ENCODE measurements at places on chromosomes 4 and X.

- DNase-seq: no peak
These were observed 20.8 kb upstream of the HGFAC start for GRCh38 chr4:3420956-3421355.

DNA sequence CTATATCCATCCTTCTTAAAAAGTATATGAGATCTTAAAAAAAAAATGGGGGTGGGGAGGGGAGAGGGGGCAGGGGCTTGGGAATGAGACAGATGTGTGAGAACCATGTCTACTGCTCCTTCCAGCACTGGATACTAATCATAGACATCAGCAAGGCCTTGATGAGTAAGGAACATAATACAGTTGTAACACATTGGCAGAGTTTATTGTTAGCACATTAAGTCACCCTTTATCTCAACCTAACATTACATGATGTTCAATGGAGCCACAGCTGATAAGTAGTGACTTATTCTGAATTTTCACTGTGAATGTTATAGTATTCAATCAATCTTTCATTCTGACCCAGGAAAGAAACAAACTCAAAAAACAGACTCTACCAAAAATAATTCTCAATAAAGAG, 47.3 kb upstream of the KCNE5 start:
- no peak for DNase-seq

GRCh38 chr4:127015667-127016117, 617.1 kb upstream of the INTU start:
- no peak for DNase-seq

- DNase-seq: no peak
These were observed 172.9 kb upstream of the TTC29 start for GRCh38 chr4:147118528-147118927.

DNA sequence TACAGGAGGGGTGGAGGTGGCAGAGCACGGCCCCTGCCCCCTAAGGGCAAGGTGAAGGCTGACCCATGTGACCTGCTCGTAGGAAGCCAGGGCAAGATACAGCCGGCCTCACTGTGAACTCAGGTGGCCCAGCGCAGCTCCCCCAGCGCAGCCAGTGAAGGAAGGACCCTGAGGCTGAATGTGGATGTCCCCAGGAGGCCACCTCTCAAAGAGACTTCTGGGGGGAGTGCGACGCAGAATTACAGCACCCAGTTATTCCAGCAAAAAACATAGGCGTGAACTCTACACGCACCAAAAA, 52.6 kb downstream of the ZFYVE28 start:
- DNase-seq: no peak

- no peak for DNase-seq
These were observed 95.0 kb upstream of the TBL1X start for GRCh38 chrX:9369802-9370291.

DNA sequence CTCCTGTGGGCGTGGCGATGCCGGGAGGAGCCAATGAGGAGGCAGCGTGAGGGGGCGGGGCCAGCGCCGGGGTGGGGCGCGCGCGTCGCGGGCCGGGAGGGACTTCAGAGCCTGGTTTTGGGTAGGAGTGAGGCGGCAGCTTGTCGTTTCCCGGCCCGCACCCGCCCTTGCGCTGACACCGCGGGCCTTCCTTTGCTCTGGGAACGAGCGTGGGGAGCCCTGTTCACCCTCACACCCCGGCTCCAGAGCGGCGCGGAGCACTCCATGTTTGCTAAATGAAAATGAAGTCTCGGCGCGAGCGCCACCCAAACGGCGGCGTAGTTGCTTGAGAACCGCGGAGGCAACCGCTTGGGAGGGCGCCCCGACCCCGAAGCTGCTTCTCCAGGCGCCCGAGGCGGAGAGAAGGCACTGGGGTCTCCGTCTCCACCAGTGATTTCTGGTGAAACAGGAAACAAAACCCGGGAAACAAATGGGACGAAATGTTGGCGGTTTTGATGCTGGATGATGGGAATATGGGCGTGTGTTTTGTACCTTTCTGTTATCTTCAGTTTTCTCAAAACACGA, 497 bp upstream of the GRPEL1 start:
- DNase-seq: no peak

DNA sequence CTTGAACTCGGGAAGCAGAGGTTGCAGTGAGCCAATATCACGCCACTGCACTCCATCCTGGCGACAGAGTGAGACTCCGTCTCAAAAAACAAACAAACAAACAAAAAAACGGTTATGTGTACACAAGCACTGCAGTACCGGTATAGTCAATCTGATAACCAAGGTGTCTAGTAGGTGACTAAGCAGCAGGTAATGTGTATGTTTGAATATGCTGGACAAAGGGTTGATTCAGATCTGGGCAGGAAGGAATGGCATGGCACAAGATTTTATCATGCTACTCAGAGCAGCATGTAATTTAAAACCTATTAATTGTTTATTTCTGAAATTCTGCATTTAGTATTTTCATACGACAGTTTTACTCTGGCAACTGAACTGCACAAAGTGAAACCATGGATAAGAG, 41.7 kb downstream of the MAGEC1 start:
- no peak for DNase-seq

- DNase-seq: no peak
These were observed 584.4 kb downstream of the KLHL4 start for GRCh38 chrX:88101968-88102367.

DNA sequence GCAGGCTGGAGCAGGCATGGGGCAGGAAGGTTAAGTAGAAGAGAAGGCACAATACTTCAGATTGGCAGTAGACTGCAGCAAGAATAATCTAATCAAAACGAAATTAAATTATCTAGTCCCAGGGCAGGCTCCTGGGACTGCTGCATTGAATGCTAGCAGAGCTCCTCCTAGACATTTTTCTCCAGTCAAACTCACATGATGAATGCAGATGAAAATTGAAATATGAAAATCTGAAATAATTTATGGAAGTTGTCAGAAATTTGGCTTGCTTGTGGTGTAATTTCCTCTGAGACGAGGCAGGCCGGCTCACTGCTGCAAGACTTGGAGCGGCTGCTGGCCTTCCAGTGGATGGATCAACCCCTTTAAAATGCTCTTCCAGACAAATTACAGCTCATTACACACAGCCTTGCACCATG, 78.0 kb upstream of the TMEM33 start:
- no peak for DNase-seq

DNA sequence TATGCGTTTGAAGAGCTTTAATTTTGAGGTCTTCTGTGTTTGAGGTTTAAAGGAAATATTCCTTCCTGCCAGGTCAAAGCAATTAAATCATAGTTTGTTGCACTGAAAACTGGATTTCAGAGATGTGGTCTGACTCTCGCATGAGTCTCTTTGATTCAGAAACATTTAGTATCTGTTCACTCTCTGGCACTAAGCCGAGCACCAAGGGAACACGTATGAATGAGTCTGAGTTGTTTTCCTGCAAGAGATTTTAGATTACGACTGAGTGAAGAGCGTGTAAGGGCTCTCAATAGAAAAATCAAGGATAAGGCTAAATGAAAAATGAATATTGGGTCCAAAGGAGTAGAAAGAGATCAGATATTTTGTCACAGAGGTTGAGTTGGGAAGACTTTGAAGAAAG, 875.4 kb upstream of the PRKX start:
- DNase-seq: no peak

GRCh38 chrX:22338740-22339139, 66.0 kb downstream of the CBLL2 start:
- DNase-seq: no peak

GRCh38 chrX:11272290-11272689, 20.9 kb upstream of the AMELX start:
- DNase-seq: no peak

- no peak for DNase-seq
These were observed 23.8 kb downstream of the MOSPD2 start for GRCh38 chrX:14897042-14897441.

DNA sequence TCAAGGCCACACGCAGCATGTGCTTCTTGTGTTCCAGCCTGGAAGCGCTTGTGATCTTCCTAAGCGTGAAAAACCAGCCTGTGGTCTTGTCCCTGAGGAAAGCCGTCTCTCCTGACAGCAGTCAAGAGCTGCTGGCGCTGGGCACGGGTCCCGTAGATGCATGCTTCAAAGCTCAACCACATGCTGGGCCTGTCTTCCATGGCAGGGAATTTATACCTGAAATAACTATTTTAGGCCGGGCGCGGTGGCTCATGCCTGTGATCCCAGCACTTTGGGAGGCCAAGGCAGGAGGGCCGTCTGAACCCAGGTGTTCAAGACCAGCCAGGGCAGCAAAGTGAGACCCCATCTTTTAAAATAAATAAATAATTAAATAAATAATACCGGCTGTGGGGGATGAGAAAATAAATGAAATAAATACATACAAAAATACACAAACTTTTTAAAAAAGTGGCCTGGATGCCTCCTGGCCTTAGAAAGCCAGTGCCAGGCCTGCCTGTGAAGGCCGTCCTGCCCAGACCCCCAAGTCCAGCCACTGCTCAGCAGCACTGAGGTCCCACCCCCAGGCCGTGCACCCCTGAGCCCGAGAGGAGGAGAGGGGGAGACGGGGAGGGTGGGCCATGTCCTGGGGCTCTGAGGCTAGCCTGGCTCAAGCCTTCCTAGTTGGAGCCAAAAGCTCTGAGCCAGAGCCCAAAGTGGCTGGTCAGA, 10.4 kb downstream of the LRPAP1 start:
- no peak for DNase-seq

DNA sequence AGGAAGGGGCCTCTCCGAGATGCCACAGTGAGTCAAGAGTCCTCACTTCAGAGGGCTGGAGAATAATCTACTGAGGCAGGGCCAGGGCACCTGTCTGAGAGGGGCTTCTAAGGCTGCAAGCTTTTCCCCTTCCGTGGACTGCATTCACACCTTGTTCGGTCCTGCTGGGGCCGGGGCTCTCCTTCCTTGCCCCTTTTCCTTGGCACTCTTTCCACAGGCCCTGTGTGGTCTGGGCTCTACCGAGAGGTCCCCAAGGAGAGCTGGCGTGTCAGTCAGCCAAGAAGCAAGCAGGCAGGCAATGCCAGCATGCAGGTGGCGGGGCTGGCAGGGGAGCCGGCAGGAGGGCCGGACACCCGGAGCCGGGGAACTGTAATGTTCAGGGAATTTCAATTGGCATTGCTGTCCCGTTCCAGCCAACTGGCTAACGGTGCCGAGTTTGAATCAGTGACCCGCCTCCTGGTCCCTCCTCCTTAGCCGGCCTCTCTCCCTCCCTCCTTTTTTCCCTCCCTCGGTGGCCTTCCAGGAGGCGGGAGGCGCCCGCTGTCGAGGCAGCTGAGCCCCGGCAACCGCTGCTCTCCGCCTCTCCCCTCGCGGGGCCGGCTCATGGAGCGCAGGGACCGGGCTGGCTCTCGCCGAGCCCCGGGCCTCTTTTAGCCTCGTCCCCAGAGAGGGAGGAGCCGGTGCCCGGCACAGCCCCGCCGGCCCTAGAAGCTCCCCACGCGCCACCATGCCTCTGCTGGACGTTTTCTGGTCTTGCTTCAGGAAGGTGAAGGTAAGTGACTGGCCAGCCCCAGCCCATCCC, at the start of gene STARD8:
TSS of gene STARD8 (plus strand) at position 511 of the 802 bp plus-strand sequence. CDS start at position 728, 217 bp downstream.
- no peak for DNase-seq

DNA sequence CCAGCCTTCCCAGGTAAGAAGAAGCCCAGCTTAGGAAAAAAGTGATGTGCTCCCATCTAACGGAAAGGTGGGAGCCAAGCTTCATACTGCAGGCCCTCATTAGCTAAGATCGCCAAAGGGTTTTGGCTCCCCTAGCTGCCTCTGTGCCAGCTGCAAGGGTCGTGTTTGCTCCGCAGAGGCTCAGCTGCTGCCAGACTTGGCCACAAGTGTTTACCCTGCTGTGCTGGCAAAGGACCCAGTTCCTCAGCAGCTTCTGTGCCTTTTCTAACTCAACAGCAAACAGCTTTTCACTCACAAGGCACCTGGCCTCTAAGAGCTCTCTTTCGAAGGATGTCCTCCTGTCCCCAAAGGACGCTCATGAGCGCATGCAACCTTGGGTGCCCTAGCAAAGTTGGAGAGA, 12.2 kb upstream of the VMA21 start:
- DNase-seq: no peak

DNA sequence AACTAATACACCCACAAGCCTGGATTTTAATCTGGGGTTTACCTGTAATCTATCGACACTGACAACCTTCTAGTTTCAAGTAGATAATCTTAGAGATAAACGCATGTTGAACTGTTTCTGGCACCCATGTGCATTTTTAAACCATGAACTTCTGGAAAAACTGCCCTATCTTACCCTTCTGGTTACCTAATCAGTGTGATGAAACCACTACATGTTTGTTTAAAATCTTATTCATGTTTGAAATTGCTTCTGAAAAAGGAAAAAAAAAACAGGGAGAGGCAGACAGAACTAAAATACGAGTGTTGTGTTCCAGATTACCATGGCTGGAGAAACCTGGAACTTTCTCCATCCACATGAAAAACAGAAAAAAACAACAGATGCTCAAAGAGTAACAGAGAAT, 139.3 kb downstream of the MID1IP1 start:
- DNase-seq: no peak

DNA sequence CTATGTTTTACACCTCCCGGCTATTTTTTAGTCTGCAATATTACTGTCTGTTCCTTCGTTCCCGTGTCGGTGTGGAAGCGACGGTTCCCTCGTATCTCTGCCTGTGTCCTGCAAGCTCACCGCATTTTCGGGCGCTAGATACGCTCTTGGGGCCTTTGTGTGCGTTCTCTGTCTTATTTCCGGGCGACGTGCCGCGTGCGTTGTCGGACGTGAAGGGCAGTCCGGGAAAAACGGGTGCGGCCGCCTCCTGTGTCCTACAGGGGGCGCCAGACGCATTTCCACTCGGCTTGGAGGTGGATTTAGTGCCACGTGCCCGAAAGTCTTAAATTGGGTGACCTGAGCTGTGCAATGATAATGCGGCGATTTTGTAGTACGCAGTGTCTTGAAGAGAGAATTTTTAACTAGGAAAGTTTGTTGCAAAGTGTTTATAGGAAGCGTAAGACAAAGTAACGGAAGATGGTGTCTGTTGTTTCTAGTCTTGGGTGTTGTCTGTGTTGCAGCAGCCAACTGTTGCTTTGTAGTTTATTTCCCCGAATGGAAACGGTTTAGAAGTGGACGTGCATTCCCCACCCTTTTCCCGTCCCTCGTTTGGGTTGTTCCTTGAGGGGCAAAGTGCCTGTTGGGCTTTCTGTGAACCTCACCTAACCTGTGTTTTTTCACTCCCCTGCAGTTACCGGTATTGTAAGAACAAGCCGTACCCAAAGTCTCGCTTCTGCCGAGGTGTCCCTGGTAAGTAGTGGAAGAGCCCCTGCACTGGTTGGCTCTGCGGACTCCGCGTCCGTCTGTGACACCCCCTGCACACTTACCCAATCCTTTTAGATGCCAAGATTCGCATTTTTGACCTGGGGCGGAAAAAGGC, 720 bp downstream of the RPL10 start:
- DNase-seq: no peak

DNA sequence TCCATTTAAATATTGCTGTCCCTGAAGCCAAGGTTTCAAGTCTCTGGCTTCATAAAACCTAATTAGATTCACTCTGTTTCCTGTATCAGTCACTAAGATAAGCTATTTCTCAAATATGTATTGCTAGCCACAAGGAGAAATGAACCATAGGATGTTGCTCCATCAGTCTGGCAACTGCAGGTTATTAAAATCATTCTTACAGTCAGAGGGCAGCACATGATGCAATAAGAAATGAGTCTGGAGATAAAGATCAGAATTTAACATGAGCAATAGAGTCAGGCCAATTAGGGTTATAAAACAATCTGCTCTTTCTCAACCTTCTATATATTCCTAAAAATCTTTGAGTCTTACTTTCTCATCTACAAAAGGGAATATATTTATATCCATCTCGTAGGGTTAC, 7.2 kb downstream of the PRKG2 start:
- no peak for DNase-seq
